ENCODE measurements at places on chromosomes 4 and X.

DNA sequence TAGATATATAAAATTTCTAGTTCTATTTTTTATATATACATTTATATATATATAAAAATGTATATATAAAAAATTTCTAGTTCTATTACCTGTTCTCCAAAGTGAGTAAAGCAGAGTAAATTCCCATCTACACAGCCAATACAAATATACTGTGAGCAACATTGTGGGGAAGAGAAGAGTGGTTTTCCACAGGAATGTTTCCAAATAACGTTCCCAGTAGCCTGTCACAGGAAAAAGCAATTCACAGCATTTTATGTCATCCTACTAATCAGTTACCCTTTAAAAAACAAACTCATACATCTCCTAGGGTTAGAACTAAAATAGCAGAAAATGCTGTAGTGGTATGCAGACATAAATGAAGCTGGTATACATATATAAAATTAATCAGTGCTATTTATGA is 44.5 kb downstream of the AASDH start:
- no peak for DNase-seq

- no peak for DNase-seq
Observed at GRCh38 chr4:84167564-84167963, 331.5 kb downstream of the NKX6-1 start.

GRCh38 chrX:21616386-21616785 is 41.7 kb downstream of the KLHL34 start:
- DNase-seq, result no peak

- no peak for DNase-seq
Observed at GRCh38 chr4:41256131-41256739, 493 bp upstream of the UCHL1 start.

- DNase-seq, result no peak
Observed at GRCh38 chr4:13523591-13524503, 20.5 kb downstream of the NKX3-2 start.
